ENCODE measurements at places on chromosomes 13 and 19.

- no peak for DNase-seq
These were observed 4.0 kb downstream of the GTPBP3 start for GRCh38 chr19:17341386-17341785.

GRCh38 chr19:39475748-39476147 lies 4.9 kb upstream of the TIMM50 start:
- no peak for DNase-seq

- no peak for DNase-seq
These were observed 329.6 kb downstream of the COG6 start for GRCh38 chr13:39985071-39985470.

DNA sequence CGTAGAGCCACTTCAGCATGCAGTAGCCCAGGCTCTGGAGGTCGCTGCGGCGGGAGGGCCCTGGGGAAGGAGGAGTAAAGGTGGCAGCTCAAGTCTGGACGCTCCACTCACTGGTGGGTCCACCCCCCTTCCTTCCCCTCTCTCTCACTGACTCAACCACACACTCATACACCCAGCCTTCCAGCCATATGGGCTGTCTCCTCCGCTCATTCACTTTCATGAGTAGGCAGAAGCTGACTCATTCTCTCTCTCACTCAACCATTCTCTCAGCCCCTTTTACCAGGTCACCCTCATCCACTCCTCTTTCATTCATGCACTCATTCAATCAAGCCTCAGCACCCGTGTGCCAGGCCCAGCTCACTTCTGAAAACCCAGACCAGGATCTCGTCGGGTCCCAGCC lies 27.5 kb upstream of the SIGLEC11 start:
- no peak for DNase-seq

GRCh38 chr19:38830039-38830733 lies 1.4 kb downstream of the ECH1 start:
- DNase-seq, result no peak

DNA sequence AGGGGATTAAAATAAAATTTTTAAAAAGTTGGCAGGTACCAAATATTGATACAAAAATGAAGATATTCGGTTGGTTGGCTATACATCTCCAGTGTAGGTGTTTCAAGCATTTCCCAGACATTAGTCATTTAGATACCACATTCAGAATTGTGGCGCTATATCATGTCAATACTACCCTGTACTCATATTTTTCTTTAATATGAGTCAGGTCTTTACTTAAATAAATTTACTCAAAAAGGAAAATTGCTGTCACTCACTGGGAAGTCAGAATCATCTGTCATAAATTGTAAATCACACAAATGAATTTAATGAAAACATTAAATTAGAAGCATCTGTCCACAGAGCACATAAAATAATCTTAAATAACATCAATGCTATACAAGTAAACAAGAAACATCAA lies 134.2 kb downstream of the TSHZ3 start:
- no peak for DNase-seq

- no peak for DNase-seq
These were observed 5.0 kb upstream of the MTIF3 start for GRCh38 chr13:27455331-27455855.

DNA sequence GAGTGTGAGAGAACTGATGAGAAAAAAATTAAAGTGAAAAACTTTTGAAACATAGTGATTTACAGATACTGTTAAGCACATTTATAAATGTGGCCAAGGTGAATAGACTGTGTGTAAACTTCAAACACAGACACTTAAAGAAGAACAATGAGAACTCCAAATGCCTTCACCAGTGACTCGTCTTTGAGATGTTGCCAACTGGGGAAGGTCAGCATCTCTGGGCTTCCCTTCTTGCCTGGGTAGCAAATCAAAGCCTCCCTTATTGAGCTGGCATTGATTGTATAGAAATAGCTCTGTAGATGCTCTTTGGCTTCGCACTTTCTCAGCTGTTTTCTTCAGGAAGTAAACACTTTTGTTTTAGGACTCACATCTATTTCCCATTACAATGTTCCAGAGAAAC lies 177.3 kb upstream of the SGCG start:
- DNase-seq, result no peak

DNA sequence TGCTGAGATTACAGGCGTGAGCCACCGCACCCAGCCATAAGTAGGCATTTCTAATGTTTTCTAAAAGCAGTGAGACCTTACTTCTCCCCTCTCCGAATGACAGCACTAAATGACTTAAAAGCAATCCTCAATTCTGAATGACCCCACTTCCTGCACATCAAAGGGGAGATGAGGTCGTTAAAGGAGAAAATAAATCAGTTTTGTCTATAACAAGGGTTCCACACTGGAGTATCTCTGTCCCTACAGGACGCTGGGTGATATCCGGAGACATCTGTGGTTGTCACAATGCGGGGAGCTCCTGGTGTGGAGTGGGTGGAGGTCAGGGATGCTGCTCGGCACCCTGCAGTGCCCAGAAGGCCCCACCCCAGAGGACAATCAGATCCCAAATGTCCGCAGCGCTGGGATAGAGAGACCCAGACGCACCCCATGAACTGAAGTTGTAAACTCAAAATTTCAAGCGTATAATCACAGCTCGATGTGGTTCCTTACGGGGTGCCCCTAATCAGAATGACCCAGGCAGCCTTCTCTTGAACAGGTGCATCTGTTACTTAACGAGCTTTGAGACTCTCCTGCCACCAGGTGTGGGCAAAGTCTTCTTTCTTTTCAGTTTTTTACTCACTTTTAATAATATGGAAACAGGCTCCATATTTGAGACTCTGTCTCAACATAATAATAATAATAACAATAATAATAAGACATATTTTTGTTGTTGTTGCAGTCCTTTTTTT lies 2.9 kb downstream of the GNG7 start:
- no peak for DNase-seq

- DNase-seq, result no peak
These were observed 69.8 kb downstream of the SIAH3 start for GRCh38 chr13:45781553-45782326.

DNA sequence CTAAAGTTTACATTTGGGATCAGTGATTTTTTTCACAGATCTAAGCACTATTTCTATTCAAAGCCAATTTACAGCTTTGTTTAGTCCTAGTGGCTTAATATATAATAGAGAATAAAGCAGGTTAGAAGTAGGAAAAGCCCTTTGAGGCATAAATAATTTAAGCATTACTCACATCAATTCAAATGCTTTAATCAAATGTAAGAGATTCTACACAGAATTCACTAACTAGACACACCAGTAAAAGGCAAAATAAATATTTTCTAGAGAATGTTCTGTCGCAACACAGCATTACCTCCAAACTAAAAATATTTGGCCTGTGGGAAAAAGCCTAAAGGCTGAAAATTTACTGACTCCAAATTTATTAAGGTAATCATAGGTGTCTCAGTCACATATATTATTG lies 31.3 kb downstream of the KCTD12 start:
- DNase-seq, result no peak

DNA sequence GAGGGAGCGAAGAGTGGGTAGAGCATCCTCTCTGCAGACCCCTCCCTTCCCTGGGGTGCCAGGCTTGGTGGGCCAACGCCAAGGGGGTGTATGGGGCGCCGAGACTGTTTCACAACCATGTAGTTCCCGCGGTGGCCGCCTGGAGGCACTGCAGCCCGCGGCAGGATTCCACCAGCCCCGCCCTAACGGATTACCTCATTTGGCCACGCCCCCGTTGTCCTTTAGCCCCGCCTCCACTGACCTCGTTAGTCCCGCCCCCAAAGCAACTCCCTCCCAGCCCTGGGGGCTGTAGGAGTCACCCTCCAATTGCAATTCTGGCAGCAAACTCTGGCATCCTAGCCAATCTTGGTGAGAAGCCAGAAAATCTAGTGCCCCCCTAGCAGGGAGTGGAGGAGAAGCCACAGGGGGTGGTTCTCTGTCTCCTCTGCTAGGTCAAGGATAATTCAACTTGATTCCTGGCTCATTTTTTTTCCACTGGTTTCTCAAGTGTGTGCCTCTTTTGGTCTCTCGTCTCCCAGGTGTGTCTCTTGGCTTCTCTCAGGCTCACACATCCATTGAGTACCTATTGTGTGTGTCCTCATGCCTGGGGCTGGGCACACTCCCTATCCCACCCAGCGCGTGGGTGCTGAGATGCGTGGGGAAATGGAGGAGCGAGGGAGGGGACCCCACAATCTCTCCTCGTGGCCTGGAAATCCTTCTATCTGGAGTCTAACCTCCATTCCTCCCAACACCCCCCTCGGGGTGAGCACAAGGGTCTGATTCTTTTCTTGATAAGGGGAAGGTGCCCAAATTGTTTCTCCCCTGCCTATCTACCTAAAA lies 2.0 kb downstream of the OLFM2 start:
- DNase-seq, result peak; percentile 71

DNA sequence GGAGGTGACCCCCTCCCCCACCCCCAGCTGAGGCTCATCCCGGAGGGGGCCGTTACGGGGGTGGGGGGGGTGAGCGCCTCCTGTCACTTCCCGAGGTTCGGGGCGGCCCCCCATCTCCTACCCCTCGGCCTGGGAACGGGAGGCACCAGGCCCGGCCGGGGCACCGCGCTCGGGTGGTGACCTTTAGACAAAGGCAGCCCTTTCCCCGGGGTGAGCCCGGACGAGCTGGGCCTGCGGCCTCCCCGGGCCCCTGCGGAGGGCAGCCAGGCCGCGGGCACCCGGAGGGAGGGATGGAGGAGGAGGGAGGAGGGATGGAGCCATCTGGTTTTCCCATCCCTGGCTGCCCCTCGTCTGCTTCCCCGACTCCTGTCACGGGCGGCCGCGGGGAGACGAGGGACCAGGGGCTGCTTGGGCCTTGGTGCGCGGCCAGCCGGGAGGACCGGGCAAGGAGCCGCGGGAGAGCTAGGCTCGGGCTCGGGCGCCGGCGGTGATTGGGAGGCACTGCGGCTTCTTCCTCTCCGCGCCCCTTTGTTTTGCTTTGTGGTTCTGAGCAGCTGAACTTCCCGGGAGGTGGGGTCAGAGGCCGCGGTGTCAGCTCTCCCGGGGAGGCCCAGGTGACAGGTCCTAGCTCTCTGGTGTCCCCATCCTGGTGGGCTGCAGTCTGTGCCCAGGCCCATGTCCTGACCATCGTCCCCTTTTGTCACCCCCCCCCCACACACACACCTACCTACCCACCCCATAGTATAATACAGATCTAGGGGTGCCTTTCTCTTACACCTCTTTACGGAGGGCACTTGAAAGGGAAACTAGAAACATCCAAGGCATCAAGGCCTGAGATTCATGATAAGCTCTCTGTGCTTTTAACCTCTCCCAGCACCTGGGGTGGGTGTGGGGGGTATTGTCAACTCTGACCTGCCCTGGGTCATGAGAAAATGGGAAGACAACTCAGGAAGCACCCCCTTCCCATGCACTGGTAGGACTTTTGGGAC lies 1.3 kb downstream of the BICRA start:
- DNase-seq, result peak; percentile 52

- no peak for DNase-seq
These were observed 145.3 kb downstream of the PDS5B start for GRCh38 chr13:32731576-32731975.

GRCh38 chr13:30963791-30964190 lies 31.3 kb downstream of the TEX26 start:
- no peak for DNase-seq

All from T-helper 1 cell (primary cell).